ENCODE measurements at places on chromosomes 12 and 14.

- peak overlapping the region; percentile 91 for H3K27ac ChIP-seq
- H3K27me3 ChIP-seq = peaks cover 31% of the 10 kb centered on the region
- H3K4me3 ChIP-seq = peak overlapping the region; percentile 79
- H3K36me3 ChIP-seq = peaks cover 6% of the 10 kb centered on the region
- H3K4me1 ChIP-seq = peaks cover 22% of the 10 kb centered on the region
Observed at GRCh38 chr14:105528586-105529318, 2.4 kb downstream of the TMEM121 start.

DNA sequence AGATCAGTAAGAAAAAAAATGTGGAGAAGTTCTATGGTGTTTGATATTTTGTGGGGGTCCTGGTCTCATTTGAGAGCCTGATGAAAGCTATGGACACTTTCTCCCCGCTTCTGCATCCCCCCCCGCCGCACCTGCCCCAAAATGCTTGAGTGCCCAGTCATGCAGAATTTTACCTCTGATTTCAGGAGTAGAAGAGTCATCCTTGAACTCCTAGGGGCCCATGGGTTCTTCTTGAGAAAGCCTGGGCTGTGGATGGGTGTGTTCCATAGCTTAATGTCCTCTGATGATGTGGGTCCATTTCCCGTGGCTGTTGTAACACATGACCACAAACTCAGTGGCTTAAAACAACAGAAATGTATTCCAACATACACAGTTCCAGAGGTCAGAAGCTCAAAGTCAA is 248.8 kb upstream of the PWP1 start:
- no peak for DNase-seq
- no peaks in the 10 kb centered on the region for H3K27me3 ChIP-seq
- no peak overlapping the region for H3K27ac ChIP-seq
- no peak overlapping the region for H3K4me3 ChIP-seq

- no peaks in the 10 kb centered on the region for H3K4me1 ChIP-seq
- no peak overlapping the region for H3K4me3 ChIP-seq
- DNase-seq = no peak
Observed at GRCh38 chr14:55241673-55242072, 29.5 kb upstream of the FBXO34 start.

- H3K4me3 ChIP-seq = no peak overlapping the region
- no peaks in the 10 kb centered on the region for H3K36me3 ChIP-seq
- H3K4me1 ChIP-seq = peaks cover 19% of the 10 kb centered on the region
Observed at GRCh38 chr12:50052964-50053363, 4.4 kb upstream of the ASIC1 start.

- no peak overlapping the region for H3K27ac ChIP-seq
- no peaks in the 10 kb centered on the region for H3K4me1 ChIP-seq
- H3K27me3 ChIP-seq = no peaks in the 10 kb centered on the region
Observed at GRCh38 chr14:26190646-26191045, 407.2 kb downstream of the NOVA1 start.

- no peak for DNase-seq
- H3K27me3 ChIP-seq = no peaks in the 10 kb centered on the region
- no peak overlapping the region for H3K27ac ChIP-seq
- no peaks in the 10 kb centered on the region for H3K4me1 ChIP-seq
- no peaks in the 10 kb centered on the region for H3K36me3 ChIP-seq
- no peak overlapping the region for H3K4me3 ChIP-seq
Observed at GRCh38 chr12:117350140-117350539, 11.3 kb downstream of the NOS1 start.
